ENCODE measurements at places on chromosomes 5 and 9. TPM values are rescaled to one million over a fixed set of nuclear protein-coding genes. Genes with fewer than 3 reads are reported as not detected.

DNA sequence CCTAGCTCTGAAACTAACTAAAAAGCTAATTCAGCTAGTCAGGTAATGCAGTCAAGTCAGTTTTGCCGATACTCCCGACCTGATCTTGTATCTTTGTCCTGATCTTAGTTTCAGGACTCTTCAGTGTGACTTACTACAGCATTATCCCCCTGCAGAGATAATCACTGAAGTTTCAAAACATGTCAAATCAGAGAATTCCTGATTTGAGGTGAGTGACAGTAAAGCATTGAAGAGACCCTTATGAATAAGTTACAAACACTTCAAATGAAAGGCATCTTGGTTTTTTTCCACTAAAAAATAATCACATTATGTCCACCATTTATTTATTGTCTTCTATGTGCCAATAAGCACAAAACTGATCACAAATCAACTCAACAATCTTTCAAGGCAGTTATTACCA lies 47.6 kb downstream of the BAAT start:
- H3K4me1 ChIP-seq: no peaks in the 10 kb centered on the region
- no peaks in the 10 kb centered on the region for H3K36me3 ChIP-seq
- no peak overlapping the region for H3K27ac ChIP-seq
- no peak for DNase-seq
- H3K27me3 ChIP-seq: no peaks in the 10 kb centered on the region
- H3K4me3 ChIP-seq: no peak overlapping the region

RARS1 gene
- 32.6 TPM for polyA plus RNA-seq

LRRC19 gene
- polyA plus RNA-seq: not detected

GRCh38 chr9:113955076-113955752 lies 79.1 kb downstream of the ZNF618 start:
- H3K27me3 ChIP-seq: no peaks in the 10 kb centered on the region
- no peaks in the 10 kb centered on the region for H3K4me1 ChIP-seq
- DNase-seq: no peak
- H3K27ac ChIP-seq: no peak overlapping the region
- no peak overlapping the region for H3K4me3 ChIP-seq

DNA sequence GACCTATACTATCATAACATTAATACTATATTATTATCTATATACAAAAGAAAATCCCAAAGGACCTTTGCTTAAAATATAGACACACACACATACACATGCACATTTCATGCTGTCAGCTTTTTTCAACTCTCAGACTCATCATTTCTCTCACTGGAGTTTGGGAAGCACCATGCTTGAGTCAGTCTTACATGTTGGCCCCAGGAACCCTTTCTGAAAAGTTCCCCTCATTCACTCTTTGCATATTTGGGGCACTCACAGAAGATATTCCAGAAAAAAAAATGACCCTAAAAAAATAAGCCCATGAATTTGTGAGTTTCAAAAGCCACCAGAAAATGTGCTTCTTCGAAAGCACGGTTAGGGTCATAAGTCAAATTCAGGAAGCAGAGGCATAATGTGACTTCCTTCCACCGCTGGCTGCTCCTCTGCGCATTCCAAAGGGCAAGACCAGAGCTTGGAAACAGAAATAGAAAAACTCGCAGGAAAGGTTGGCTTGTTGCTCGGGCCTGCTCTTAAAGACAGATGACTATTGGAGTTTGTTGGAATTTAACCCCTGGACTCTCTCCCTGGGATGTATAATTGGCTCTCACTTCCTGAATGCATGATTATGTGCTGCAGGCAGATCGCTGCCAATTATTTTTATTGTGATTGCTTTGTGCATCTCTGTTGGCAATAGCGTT lies 129.7 kb upstream of the IQGAP2 start:
- DNase-seq: no peak
- H3K27me3 ChIP-seq: no peaks in the 10 kb centered on the region
- H3K4me1 ChIP-seq: no peaks in the 10 kb centered on the region
- no peak overlapping the region for H3K4me3 ChIP-seq

DNA sequence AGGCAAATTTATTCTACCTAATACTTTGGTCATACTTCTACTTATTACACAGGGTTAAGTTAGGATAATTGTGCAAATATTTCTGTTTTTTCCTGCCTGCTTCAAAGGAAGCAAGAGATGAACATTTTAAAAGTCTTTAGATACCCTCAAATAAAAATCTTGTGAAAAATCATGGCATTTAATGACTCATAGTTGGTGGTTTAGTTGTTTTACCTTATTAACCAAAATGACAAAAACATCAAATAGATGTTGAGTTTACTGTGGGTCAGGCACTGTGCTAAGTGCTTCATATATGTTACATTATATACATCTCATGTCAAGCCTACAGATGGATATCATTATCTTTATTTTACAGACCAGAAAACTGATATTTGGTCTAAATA lies 54.4 kb downstream of the ZNF474 start:
- H3K4me3 ChIP-seq: no peak overlapping the region
- H3K36me3 ChIP-seq: no peaks in the 10 kb centered on the region
- no peak overlapping the region for H3K27ac ChIP-seq
- no peaks in the 10 kb centered on the region for H3K4me1 ChIP-seq
- no peak for DNase-seq
- no peaks in the 10 kb centered on the region for H3K27me3 ChIP-seq

- H3K36me3 ChIP-seq: no peaks in the 10 kb centered on the region
- no peaks in the 10 kb centered on the region for H3K27me3 ChIP-seq
- no peaks in the 10 kb centered on the region for H3K4me1 ChIP-seq
These were observed 48.6 kb downstream of the CARTPT start for GRCh38 chr5:71767661-71768060.

FNIP1 gene
- 8.2 TPM for polyA plus RNA-seq

GRCh38 chr9:4547016-4547415 lies 56.7 kb downstream of the SLC1A1 start:
- no peaks in the 10 kb centered on the region for H3K36me3 ChIP-seq
- H3K27me3 ChIP-seq: no peaks in the 10 kb centered on the region
- peaks cover 30% of the 10 kb centered on the region for H3K4me1 ChIP-seq
- no peak overlapping the region for H3K4me3 ChIP-seq

- H3K27ac ChIP-seq: no peak overlapping the region
- no peak for DNase-seq
These were observed 28.5 kb upstream of the CDK5RAP2 start for GRCh38 chr9:120608421-120608820.

OTP gene
- not detected for polyA plus RNA-seq

GRCh38 chr9:124078641-124079040 lies 67.1 kb downstream of the LHX2 start:
- no peak overlapping the region for H3K4me3 ChIP-seq
- no peaks in the 10 kb centered on the region for H3K27me3 ChIP-seq
- no peak overlapping the region for H3K27ac ChIP-seq

UNC13B gene
- polyA plus RNA-seq: 0.12 TPM

DNA sequence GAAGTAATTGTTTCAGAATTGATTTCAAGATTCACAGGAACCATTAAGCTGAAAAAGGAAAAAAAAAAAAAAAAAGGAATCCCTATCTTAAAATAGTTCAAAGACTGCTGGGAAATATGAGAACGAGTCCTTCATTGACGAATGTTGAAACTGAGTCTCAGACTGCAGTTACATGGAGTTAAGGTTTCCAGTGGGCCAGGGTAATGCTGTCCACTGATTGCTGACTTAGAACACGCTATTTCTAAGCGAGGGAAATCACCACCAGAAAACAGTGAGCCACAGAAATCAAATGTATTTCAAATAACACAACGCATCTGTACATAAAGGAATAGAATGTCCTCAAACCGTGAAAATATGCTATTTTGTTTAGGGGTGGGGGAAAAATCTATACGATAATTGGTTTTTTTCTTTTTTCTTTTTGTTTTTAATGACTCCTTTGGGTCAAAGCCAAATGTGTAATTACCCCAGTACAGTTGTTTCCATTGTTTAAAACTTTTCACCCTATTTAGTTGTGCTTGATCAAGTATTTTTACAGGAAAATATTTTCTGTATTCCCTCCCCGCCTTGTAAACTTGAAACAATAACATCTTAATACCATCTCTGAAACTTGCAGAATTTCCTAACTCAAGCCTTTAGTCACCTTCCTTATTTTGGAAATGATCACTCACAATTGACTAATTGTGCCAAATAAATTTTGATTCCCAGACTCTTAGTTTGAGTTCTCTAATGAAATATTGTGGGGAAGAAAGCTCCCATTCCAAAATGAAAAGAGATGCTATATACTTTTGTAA lies 208.3 kb downstream of the MCTP1 start:
- no peak overlapping the region for H3K4me3 ChIP-seq
- H3K27ac ChIP-seq: no peak overlapping the region
- no peaks in the 10 kb centered on the region for H3K36me3 ChIP-seq

GRCh38 chr5:56973473-56973872 lies 21.6 kb upstream of the MIER3 start:
- no peak overlapping the region for H3K27ac ChIP-seq
- no peak overlapping the region for H3K4me3 ChIP-seq
- no peak for DNase-seq
- H3K27me3 ChIP-seq: no peaks in the 10 kb centered on the region
- H3K36me3 ChIP-seq: no peaks in the 10 kb centered on the region

ANKRD34B gene
- polyA plus RNA-seq: not detected

DNA sequence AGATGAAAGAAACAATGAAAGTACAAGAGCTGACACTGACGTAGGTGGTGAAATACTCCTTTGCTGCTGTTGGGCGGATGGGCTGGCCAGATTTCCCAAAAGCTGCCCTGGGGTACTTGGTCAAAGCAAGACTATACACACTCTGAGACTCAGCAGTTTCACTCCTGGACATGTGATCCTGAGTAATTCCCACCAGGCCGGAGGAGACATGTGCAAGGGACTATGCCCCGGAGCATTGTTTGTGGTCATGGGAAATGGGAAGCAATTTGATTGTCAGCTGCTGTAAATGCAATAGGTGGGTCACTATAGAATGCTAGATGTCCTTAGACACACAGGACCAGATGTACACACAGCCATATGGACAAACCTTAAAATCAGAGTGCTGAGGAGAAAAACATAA lies 116.1 kb downstream of the DCP2 start:
- H3K4me3 ChIP-seq: no peak overlapping the region
- H3K27ac ChIP-seq: no peak overlapping the region
- DNase-seq: no peak
- H3K27me3 ChIP-seq: no peaks in the 10 kb centered on the region

PSD2 gene
- not detected for polyA plus RNA-seq

DNA sequence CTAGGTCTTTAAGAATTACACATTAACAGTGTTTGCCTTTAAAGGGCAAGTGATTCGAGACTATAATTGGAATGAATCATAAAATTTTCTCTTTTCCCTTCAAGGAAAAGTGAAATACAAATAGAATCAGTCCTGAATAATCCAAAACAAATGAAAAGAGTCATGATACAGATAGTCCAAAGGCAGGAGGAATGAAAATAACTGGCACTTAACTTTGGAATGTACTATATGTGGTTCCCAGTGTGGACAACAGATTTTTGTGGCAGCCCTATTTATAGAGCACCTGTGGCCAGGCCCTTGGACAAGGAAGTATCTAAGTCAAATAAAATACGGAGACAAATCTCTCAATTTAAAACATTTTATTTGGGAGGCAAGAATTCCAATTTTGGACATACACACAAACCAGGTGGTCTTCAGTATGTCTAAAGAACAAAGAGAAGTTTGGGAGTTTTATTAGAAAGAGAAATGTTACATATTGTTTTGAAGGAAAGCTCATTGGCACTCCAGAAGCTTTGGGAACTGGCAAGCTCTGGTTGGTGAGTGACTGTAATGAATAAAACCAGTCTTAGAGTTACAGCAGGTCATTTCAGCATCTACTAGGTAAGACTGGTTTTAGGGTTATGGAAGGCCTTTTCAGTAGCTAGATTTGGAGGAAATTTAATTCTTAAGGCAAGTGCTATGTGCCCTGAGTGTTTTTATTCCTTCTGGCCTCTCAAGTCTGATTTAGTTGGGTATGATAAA lies 116.0 kb upstream of the PAM start:
- no peak overlapping the region for H3K27ac ChIP-seq
- no peaks in the 10 kb centered on the region for H3K36me3 ChIP-seq
- H3K4me3 ChIP-seq: no peak overlapping the region
- H3K4me1 ChIP-seq: no peaks in the 10 kb centered on the region

DMGDH gene
- polyA plus RNA-seq: 0.10 TPM

GRCh38 chr5:177128551-177128981 lies 5.0 kb upstream of the NSD1 start:
- peaks cover 28% of the 10 kb centered on the region for H3K4me1 ChIP-seq
- no peaks in the 10 kb centered on the region for H3K27me3 ChIP-seq
- H3K4me3 ChIP-seq: no peak overlapping the region
- H3K27ac ChIP-seq: peak overlapping the region; percentile 6
- no peaks in the 10 kb centered on the region for H3K36me3 ChIP-seq

TNFSF8 gene
- 84.8 TPM for polyA plus RNA-seq

GRCh38 chr5:84257061-84257460 lies 127.6 kb downstream of the EDIL3 start:
- H3K27me3 ChIP-seq: no peaks in the 10 kb centered on the region
- H3K4me3 ChIP-seq: no peak overlapping the region
- H3K27ac ChIP-seq: no peak overlapping the region

DNA sequence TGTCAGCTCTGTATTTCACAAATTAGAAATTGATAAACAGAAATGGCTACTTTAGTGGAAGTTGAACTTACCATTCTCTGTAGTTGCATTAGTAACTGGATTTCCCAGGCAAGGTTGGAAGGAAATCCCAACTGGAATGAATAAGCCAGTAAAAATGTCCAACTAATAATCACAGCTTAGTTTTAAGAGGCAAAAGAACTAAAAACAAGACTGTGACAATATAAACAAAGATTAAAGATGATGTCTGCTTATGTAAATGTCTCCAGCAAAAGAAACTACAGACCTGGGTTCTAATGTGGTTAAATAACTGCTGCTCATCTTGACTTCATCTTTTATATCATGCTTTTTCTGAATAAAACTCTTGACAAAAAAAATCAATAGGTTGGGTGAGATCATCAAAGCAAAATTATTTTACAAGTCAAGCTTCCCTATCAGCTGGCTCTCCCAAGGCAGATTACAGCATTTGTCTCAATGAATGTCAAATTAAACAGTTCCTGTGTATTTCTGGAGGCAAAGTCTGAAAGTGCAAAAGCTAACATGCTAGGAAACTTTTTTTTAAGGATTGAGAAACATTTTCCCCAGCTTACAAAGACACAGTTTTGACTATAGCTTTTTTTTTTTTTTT lies 62.3 kb upstream of the HMHB1 start:
- no peaks in the 10 kb centered on the region for H3K27me3 ChIP-seq
- DNase-seq: no peak
- H3K36me3 ChIP-seq: no peaks in the 10 kb centered on the region
- no peaks in the 10 kb centered on the region for H3K4me1 ChIP-seq
- no peak overlapping the region for H3K4me3 ChIP-seq
- no peak overlapping the region for H3K27ac ChIP-seq

DNA sequence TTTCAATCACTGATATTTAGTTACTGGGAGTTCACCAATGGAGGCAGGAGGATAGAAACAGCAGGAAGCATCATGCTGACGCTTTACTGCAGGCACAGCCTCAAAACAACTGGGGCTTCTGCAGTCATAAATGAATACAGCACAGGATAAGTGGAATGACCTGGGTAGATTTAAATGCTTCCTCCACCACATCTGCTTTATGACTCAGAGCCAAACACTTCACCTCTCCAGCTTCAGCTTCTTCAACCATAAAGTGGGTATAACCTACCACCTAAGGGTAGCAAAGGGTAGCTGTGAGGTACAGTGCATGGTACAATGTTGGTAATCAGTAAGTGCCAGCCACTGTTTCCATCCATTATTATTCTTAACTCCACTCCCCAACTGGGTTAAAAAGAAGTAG lies 28.4 kb downstream of the RASEF start:
- no peak for DNase-seq
- H3K27me3 ChIP-seq: no peaks in the 10 kb centered on the region
- no peaks in the 10 kb centered on the region for H3K36me3 ChIP-seq
- H3K4me1 ChIP-seq: no peaks in the 10 kb centered on the region
- H3K4me3 ChIP-seq: no peak overlapping the region
